ENCODE measurements at places on chromosomes 6 and 20.

GRCh38 chr20:18048176-18048575, 9.5 kb downstream of the OVOL2 start:
- no peak for DNase-seq

GRCh38 chr6:142210606-142211005, 63.5 kb downstream of the VTA1 start:
- no peak for DNase-seq

DNA sequence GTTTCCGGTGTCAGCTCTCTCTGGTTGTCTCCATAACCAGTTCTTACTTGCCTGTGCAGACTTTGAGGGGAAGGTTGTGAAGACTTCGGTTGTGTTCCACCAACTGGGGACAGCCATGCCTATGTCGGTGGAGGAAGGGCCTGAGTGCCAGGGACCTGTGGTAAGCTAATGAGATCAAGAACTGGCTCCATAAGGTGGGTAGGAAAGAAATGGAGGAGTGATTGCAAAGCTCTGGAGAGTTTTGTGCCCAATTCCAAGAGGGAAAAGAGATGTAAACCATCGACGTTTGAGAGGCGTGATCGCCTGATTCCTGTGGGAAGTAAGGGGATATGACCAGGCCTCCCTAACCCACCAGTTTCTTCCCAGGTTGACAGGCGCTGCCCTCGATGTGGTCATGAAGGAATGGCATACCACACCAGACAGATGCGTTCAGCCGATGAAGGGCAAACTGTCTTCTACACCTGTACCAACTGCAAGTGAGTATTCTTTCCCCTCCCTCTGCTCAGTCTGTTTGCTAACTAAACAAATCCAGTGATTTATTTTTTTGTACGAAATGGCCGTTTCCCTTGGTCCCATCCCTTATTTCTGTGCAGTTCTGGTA, 893 bp downstream of the POLR1H start:
- DNase-seq, result no peak

- no peak for DNase-seq
These were observed 46.7 kb downstream of the MAP1LC3A start for GRCh38 chr20:34604980-34605788.

- DNase-seq, result no peak
These were observed 28.8 kb upstream of the SYNJ2 start for GRCh38 chr6:157952861-157953351.

DNA sequence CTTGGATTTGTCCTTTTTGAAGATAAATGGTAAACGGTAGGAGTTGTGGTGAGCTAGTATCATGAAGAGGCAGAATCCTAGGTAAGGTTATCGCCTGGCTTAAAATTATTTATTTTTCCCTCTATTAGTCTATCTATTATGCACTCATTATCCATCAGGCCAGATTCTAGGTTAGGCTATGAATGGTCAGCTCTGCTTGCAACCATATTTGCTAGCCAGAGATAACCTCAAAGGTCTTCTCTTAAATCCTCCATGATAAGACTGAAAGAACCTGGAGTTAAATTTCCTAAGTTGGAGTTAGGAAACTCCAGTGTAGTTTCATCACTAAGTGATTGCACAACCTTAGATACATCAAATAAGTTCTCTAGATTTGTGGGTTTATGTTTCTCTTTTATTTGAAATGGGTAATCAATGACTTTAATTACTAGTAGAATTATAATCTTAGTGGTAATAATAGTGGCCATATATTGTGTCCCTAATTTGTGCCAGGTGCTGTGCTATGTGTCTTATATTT, 302.1 kb upstream of the RUNX2 start:
- DNase-seq, result no peak

DNA sequence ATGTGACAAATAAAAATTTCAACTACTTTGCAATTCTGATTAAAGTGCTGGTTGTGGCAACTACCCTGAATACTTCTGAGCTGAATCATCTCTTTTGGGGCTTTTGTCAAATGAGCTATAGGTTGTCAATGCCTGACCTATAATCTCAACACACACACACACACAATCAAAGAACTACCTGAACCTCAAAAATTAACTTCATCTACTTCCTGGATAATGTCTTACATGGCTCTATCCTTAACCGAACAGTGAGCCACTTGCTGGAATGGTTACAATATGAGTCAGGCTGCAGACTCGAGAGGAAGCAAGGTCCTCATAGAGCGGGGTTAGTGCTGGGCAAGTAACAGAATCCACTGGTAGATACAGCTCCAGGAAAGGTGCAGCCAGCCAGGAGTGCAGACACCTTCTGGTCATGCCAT, 70.6 kb upstream of the DST start:
- no peak for DNase-seq

- no peak for DNase-seq
These were observed 36.8 kb downstream of the THBS2 start for GRCh38 chr6:169216830-169217229.

GRCh38 chr6:133166766-133167165, 74.4 kb upstream of the EYA4 start:
- DNase-seq, result no peak

GRCh38 chr6:93087606-93088005, 331.8 kb downstream of the EPHA7 start:
- DNase-seq, result no peak

- no peak for DNase-seq
These were observed 102.3 kb downstream of the HTR1B start for GRCh38 chr6:77361018-77361417.

GRCh38 chr6:168838037-168838399, 397.0 kb downstream of the SMOC2 start:
- DNase-seq, result no peak
